GM04504 (cell line): ENCODE measurements at places on chromosomes 3 and 15.
A peak's percentile ranks its signal among the peaks of the same experiment; 100 is the strongest.

DNA sequence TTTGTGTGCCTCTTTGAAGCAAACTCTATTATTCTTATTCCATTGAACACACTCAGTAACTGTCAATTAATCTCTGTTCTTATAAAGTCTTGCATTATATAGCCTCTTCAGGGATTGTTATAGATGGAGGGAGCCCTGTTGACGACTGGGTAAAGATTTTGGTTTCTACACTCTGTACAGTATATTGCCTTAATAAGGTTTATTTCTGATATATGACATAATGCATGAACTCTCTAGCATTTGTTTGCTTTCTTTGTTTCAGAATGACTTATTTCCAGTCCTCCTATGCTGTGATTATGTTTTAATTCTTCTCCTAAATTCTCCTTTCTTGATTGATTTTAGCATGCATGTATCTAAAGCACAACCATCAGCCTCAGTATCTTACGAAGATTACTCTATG, 494.9 kb downstream of the DIPK2A start:
- DNase-seq = no peak

GRCh38 chr15:63876085-63876662, 42.4 kb upstream of the HERC1 start:
- DNase-seq = no peak

DNA sequence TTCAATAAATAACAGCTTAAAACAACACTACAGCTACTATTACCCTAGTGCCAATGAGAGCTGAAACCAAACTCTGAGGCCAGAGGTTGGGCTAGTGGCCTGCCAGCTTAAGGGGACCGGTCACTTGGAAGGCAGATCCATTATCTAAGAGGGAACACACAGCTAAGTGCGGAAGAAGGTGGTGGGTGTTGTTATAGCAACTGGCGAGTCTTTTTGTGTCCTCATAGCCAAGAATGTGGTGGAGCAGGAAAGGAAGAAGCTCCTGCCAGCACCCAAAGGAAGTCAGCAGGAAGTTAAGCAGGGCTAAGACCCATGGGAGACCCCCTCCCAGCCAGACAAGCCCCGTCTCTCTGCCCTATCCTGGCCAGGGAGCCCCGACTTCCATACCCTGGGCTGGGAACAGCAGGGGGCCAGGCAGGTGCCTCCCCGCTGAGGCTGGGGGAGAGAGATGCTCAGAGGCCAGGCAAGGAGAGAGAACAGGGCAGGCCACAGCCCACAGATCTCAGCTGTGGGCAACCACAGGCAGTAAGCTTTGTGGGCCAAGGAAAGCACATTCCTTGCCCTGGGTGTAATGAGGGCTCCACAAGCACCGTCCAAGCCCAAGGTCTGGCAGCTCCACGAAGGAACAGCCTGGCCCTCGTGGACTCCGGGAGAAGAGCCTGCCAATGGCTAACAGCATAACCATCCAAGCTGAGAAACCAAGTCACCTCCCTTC, 34.0 kb upstream of the HRH1 start:
- DNase-seq = no peak

DNA sequence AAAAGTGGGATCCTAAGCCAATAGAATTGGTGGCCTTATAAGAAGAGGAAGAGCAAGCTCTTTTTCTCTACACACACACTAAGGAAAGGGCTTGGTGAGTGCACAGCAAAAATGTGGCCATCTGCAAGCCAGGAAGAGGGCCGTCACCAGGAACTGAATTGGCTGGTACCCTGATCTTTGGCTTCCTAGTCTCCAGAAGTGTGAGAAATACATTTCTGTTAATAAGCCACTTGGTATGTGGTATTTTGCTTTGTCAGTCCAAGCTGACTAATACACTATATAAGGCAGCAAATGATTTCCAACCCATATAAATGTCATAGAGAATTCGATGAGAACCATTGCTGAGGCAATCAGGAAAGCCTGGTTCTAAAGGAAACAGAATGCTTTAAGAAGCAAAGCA, 816.3 kb upstream of the SEMA6D start:
- peak; percentile 36 for DNase-seq

- no peak for DNase-seq
These were observed 40.8 kb downstream of the ITGA11 start for GRCh38 chr15:68391121-68391520.

- no peak for DNase-seq
These were observed 178.2 kb upstream of the GOLIM4 start for GRCh38 chr3:168273917-168274316.
